ENCODE measurements at places on chromosomes 1 and 21. TPM values are rescaled to one million over a fixed set of nuclear protein-coding genes. Genes with fewer than 3 reads are reported as not detected.

The PEAR1 gene
- 88.7 TPM for total RNA-seq

The TTC34 gene
- 0.53 TPM for total RNA-seq

The EXO1 gene
- total RNA-seq: 19.8 TPM

The FCRL5 gene
- total RNA-seq: not detected

All from endothelial cell of umbilical vein (primary cell).